ENCODE measurements at places on chromosomes 16 and 17.

DNA sequence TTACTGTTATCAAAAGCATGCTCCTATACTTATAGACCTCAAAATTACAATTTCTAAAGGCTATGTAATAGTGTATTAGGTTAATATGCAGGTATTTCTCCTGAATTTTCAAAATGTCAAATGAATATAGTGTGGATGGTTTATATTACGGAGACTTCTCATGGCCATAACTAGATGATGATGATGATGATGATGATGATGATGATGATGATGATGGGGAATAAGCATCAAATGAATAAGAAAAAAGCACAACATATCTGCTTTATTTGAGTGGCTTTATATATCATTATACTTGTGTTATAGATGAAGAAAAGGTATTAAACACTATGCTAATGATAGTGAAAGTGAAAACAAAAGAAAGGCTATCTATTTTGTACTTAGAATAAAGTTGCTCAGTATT, 53.9 kb downstream of the CDC27 start:
- no peak for DNase-seq

- no peak for DNase-seq
Measured at GRCh38 chr17:50372222-50372757, 694 bp downstream of the MRPL27 start.

DNA sequence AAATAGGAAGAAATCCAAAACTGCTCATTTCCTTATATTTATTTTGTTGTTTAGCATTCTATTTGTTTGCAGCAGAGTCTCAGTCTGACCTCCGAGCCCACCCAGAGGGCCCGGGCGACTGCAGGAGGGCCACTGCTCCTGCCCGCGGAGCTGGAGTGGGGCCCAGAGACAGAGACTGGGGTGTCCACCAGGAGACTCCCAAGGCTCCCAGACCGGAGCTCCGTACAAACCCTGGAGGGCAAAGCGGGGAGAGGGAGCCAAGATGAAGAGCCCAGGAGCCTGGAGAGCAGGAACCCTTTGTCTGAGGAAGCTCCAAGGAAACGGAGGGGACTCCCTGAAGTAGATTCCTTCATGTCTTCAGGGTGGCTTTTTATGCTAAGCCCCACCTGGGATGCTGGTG, 57.9 kb downstream of the AXIN2 start:
- DNase-seq: no peak

GRCh38 chr17:82863941-82864712, 24.3 kb upstream of the ZNF750 start:
- DNase-seq: peak; percentile 44

DNA sequence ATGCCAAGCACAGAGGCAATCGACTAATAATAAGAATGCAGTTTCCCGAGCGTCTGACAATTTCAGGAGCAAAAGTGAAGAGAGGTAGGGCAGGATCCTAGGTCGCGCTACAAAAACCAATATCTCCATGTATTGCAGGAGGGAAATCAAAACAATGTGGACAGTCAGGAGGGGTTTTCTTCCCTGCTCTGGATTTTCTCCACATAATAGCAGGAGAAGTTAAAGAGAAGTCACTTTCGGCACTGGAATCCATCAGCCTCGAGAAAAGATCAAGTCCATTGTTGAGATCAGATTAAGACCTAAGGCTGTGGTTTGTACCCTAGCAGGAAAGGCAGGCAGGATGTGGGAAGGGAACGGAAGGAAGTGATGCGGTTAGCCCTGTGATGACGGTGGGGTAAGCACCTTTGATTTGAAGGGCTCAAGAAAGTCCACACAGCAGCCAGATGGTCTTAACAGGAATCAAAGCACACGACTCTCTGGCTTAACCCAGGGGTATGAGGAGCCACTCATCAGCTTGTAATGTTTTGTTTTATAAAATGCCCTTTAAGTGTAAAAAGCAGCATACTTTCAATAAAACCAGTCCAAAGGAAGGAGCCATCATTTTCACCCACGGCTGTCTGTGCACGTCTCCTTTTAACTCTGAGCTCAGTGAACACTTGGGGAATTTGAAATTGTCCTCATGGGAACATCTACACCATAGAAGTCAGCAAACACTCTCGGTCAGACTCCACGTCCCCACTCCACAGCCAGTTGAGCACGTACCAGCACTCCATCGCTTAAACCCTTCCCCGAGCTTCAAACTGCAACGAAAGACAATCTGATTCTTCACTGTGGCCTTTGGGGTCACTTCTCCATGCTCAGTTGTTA, 15.8 kb upstream of the AKTIP start:
- DNase-seq: peak; percentile 32

GRCh38 chr16:74298104-74298503, 1.5 kb downstream of the PSMD7 start:
- DNase-seq: no peak

DNA sequence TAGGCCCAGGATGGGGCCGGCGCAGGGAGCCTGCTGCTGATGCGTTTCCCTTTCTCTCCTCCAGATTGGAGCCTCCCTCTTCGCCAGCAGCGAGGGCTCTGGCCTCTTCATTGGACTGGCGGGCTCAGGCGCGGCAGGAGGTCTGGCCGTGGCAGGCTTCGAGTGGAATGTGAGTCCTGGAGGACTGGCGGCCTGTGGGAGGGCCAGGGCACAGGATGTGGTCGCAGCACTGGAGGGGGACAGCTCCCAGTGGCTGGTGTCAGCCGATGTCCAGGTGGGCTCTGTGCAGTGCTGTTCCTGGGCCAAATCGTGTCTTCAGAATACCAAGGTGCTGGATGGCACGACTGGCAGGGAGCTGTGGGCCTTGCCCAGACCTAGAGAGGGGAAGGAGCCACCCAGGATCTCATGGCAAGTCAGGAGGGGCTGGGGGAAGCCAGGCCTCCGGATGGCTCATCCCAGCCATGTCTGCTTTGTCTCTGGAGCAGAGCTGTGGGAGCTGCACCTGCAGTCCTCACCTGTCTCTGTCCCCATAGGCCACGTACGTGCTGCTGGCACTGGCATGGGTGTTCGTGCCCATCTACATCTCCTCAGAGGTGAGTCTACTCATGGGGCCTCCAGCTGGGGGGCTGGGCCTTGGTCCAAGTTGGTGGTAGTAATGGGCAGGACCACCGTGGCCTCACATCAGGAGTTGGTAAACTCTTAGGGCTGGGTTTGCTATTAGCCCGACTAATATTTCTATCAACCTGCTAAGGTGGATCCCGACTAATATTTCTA, 7.3 kb downstream of the SLC5A10 start:
- DNase-seq: no peak

GRCh38 chr17:58920773-58921172, 165.1 kb downstream of the PPM1E start:
- no peak for DNase-seq

GRCh38 chr17:40864661-40865390, 2.2 kb downstream of the KRT12 start:
- DNase-seq: no peak

DNA sequence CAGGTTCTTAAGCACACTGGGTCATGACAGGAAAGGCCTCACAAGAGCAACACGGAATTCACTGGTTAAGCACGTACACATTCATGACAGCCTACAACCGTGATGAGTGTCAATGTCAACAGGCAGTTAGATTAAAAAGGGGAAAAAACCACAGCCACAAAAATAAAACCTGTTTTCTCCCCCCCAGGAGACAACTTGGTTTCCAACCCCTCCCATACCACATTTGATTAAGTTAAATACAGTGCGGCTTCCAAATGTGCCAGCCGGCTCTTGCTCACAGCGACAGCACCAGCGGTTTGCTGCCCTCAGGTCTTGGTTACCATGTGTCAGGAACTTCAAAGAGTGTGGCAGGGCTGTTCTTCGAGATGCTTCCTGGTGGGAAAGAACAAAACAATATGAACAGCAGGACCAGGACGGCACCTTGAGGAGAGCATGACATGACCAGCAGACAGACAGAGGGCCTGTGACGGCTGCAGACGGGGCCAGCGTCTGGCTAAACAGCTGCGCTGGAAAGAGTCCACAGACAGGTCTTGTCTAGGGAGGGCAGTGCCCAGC, 193.6 kb downstream of the PARN start:
- no peak for DNase-seq

GRCh38 chr17:66965801-66966262, 1.3 kb downstream of the CACNG4 start:
- DNase-seq: no peak

DNA sequence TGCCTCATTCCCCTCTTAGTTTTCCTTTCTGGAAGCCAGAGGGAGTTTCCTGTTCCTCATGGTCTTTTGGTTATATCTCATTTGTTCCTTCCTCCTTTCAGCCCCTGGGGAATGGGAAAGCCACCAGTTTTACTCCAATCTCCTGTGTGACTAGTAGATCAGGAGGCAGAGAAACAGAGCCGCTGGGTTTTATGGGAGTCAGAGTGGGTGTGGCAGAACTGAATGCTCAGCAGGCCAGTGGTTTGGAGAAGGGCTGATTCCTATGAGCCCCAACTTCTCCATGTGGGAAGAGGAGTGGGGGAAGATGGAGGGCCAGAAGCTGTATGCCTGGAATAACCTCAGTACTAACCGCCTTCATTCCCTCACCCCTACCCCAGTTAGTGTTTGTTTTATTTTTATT, 4.1 kb downstream of the DNAH2 start:
- DNase-seq: no peak
